HepG2 (cell line): ENCODE measurements at places on chromosomes 2 and 18. TPM values are rescaled to one million over a fixed set of nuclear protein-coding genes. Genes with fewer than 3 reads are reported as not detected.

The OTOS gene
- not detected in 2 replicates for total RNA-seq

The TOGARAM2 gene
- total RNA-seq = under 0.01 TPM in 1 of 2 replicates, not detected in the other

The CPS1 gene
- total RNA-seq = 44.9 and 51.7 TPM in 2 replicates

The COL4A3 gene
- total RNA-seq = 0.02 TPM in 1 of 2 replicates, not detected in the other

The PAX8 gene
- total RNA-seq = 1.3 and 1.5 TPM in 2 replicates

The LTBP1 gene
- total RNA-seq = 0.22 and 0.34 TPM in 2 replicates

The DPP4 gene
- total RNA-seq = 57.2 and 109 TPM in 2 replicates

The C2orf76 gene
- total RNA-seq = 8.5 TPM in 2 replicates

The CROCC2 gene
- total RNA-seq = not detected in 2 replicates

The FAM110C gene
- total RNA-seq = 0.34 and 1.2 TPM in 2 replicates

The ZSWIM2 gene
- not detected in 2 replicates for total RNA-seq

The PAX3 gene
- not detected in 2 replicates for total RNA-seq

The IMPACT gene
- total RNA-seq = 7.7 and 13.4 TPM in 2 replicates

The DIPK1C gene
- total RNA-seq = not detected in 2 replicates

The FOXD4L1 gene
- total RNA-seq = 0.14 and 0.29 TPM in 2 replicates

The ITGA4 gene
- not detected in 2 replicates for total RNA-seq

The FECH gene
- total RNA-seq = 21.9 and 29.1 TPM in 2 replicates

The STRN gene
- 19.3 and 28.4 TPM in 2 replicates for total RNA-seq

The EDAR gene
- total RNA-seq = not detected in 2 replicates

The MROH2A gene
- total RNA-seq = 0.04 TPM in 1 of 2 replicates, not detected in the other

The NEU4 gene
- total RNA-seq = 104 and 107 TPM in 2 replicates

The TNFAIP6 gene
- not detected in 2 replicates for total RNA-seq

The RFTN2 gene
- total RNA-seq = not detected in 2 replicates

The LONRF2 gene
- not detected in 2 replicates for total RNA-seq

The ABCG8 gene
- total RNA-seq = 6.8 and 8.8 TPM in 2 replicates

The CAD gene
- 21.5 and 21.7 TPM in 2 replicates for total RNA-seq
